ENCODE measurements at places on chromosomes 13 and 19. TPM values are rescaled to one million over a fixed set of nuclear protein-coding genes. Genes with fewer than 3 reads are reported as not detected.
A peak's percentile ranks its signal among the peaks of the same experiment; 100 is the strongest.

Gene SLC25A42
- total RNA-seq: 8.4 TPM

GRCh38 chr13:57629821-57630235 lies 1.7 kb upstream of the PCDH17 start:
- peak; percentile 92 for DNase-seq

- DNase-seq: no peak
Measured at GRCh38 chr13:96794669-96795068, 199.6 kb downstream of the OXGR1 start.

Gene ZNF283
- total RNA-seq: 8.2 TPM

DNA sequence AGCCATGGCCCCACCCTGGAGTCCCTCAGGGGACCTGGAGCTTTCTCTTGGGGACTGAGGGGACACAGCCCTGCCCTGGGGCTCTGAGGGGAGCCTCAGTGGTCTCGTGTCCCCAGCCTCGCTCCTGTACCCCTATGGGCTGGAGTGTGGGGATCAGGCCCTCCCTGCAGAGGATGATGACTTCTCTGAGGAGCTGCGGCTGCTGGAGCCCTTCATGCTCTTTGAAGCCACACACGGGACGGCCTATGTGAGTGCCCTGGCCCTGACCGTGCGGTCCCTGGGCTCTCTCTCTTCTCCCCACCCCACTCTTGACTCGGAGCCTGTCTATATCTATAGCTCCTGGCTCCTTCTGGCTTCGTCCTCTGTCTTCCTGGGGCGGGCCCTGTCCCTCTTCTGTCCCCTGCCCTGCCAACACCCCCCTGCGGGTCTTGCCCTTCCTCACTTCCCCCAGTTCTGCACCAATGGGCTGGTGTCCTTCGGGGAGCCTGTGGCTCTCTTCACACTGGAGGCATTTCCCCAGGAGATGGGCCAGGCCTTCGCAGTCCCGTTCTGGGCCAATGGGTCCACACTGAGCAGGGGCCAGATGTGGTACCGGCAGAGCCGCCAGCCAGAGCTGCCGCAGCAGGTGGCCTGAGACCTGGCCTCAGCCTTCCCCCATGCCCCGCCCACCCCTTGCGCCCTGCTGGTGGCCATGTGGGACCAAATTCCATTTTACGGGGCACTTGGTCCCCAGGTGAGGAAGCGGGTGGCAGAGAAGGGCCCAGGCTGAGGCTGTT lies 33.1 kb downstream of the HPN start:
- DNase-seq: no peak

Gene POU2F2
- total RNA-seq: 2.7 TPM

- no peak for DNase-seq
Measured at GRCh38 chr13:35771898-35772297, 295.4 kb upstream of the MAB21L1 start.

DNA sequence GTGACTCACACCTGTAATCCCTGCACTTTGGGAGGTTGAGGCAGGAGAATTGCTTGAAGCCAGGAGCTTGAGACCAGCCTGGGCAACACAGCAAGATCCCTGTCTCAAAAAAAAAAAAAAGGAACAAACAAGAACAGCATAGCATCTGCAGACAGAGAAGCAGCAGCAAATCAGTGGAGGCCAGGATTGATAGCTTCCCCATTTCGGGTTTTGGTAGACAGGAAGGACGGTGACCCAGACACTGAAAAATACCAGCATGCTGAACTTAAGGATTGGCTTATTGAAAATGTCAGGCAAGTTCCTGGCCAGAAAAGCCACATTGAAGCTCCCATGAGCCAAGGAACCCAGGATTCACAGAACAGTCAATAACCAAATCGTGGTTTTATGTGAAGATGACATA lies 3.0 kb downstream of the ZNF490 start:
- DNase-seq: peak; percentile 3

Gene PLIN5
- 62.5 TPM for total RNA-seq

GRCh38 chr19:1952635-1953034 lies 11.7 kb downstream of the CSNK1G2 start:
- DNase-seq: no peak

DNA sequence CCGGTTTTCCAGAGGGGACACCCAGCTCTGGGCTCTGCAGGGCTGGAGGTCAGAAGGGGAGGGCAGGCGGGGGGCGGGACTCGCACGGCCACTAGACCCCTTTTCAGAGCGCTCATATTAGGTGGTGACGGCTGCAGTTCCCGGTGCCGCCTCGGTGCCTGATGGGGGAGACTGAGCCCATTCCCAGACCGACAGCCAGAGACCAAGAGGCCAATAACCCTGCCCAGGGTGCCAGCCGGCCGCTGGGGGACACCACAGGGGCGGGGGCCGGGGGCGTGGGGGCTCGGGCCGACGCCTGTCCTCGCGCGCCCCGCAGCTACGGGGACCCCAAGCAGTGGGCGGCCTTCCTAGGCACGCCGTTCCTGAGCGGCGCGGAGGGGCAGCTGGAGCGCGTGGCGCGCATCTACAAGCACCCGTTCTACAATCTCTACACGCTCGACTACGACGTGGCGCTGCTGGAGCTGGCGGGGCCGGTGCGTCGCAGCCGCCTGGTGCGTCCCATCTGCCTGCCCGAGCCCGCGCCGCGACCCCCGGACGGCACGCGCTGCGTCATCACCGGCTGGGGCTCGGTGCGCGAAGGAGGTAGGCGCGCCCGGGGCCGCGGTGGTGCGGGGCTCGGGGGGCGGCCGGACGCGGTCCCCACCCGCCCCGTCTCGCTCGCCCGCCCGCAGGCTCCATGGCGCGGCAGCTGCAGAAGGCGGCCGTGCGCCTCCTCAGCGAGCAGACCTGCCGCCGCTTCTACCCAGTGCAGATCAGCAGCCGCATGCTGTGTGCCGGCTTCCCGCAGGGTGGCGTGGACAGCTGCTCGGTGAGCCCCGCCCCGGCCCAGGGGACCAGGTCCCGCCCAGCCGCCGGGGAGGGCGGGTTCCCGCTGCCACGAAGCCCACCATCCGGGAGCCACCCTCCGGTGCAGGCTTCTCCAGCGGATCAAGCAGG lies 2.4 kb downstream of the TIMM13 start:
- DNase-seq: no peak

Gene PLPPR2
- 26.0 TPM for total RNA-seq

- DNase-seq: no peak
Measured at GRCh38 chr13:57345526-57345925, 178.5 kb downstream of the PRR20E start.

DNA sequence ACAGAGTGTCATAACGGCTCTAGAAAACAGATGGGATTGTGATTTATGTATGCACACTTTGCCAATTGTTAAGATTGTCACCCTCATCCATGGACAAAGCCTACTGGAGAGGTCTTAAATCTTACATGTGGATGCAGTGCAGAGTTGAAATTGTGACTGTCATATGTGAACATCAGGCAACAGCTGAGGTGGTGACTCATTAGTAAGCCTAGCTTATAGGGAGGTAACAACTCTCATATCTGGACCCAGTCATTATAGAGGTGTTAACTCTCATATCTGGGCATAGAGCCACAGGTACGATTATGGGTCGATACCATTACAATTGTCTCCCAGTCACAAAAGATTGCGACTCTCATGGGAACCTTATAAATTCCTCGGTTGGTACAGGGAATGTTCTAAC lies 29.8 kb upstream of the ZNF254 start:
- DNase-seq: no peak

DNA sequence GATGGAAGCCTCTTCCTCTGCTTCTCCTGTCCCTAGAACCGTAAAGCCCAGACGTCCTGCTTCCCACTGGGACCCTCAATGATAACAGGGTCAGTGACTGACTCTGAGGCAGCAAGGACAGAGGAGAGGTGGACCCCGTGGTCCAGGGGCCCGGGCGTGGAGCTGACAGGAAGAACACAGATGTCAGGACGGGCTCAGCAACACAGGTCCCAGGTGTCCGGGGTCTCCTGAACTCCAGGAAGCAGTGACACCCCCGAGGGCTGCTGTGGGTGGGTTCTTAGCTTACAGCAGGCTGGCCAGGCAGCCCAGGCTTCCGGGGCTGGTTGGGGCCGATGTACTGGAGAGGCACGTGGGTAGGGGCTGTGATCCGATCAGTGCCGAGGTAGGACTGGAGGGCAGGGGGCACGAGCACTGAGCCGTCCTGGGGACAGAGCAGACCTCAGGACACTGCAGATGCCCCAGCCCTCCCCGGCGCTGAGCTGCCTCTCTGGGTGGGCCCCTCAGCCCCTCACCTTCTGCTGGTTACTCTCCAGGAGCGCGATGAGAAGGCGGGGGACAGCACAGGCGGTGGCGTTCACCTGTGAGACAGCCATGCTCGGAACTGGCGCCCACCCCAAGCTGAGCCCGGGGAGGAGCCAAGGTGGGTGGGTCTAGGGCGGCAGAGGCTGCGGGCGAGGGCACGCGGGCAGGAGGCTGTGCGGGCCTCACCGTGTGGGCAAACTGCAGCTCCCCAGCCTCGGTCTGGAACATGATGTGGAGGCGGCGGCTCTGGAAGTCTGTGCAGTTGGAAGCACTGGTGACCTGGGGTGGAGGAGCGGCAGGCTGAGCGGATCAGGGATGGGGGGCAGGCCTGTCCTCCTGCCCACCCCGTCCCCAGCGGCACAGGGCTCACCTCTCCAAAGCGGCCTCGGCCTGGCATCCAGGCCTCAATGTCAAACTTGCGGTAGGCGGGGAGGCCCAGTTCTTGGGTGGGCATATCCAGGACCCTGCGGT lies 3.6 kb upstream of the CCER2 start:
- no peak for DNase-seq

All from mesenteric fat pad (tissue), 1 donor.